ENCODE measurements at places on chromosomes 6 and 20.
A peak's percentile ranks its signal among the peaks of the same experiment; 100 is the strongest.

GRCh38 chr6:144344646-144345045 is 59.5 kb downstream of the UTRN start:
- no peak for DNase-seq

DNA sequence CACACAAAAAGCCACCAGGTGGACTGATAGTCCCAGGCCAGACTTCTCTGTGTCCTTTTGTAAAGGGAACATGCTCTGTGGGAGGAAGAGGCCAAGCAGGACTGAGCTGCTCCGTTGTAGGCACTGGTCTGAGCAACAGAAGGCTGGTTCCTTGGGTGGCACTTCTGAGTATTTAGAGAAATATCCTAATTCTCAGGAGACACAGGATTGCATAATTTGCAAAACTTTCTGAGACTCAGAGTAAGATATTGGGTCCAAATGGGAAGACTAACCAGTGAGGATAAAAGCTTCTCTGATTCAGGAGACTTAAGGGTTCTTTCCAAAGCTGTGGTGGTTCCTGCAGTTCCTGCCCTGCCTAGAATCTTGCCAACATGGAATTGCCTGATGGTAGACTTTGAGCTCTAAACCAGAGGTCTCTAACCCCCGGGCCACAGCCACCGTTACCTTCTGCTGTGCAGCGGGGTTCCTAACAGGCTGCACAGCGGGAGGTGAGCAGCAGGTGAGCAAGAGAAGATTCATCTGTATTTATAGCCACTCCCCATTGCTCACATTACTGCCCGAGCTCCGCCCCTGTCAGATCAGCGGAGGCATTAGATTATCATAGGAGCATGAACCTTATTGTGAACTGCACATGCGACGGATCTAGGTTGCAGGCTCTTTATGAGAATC is 107.0 kb downstream of the OLIG3 start:
- no peak for DNase-seq

DNA sequence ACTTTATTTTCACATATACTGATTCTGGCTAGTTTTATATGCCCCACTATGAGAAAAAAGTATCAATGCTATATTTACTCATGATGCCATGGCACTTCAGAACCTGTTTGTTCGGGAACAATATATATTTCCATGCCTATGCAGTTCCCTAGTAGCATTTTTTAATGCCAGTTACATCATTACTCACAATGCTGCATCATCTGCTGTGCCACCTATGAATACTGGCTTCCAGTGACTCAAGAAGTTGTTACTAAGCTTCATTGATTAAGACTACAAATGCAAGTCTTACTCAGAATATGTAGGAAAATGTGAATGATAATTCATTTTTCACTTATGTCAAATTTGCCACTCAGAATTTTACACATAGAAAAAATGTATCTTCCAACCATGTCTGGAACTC is 97.9 kb downstream of the MAFB start:
- no peak for DNase-seq

DNA sequence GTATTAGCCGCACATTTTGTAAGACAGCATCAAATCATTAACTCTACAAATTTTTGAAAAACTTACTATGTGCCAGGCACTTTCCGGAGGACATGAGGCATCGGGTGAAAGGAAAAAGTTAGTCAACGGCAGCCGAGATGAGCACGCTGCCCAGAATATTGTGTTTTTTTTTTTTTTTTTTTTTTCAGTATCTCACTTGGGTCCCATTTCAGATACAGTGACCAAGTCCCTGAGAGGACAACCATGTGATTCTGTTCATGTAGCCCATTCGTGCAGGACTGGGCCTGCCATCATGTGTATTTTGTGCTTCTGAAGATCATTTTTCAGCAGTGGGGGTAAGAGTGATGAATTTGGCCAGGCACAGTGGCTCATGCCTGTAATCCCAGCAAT is 1.3 kb downstream of the SLA2 start:
- no peak for DNase-seq

DNA sequence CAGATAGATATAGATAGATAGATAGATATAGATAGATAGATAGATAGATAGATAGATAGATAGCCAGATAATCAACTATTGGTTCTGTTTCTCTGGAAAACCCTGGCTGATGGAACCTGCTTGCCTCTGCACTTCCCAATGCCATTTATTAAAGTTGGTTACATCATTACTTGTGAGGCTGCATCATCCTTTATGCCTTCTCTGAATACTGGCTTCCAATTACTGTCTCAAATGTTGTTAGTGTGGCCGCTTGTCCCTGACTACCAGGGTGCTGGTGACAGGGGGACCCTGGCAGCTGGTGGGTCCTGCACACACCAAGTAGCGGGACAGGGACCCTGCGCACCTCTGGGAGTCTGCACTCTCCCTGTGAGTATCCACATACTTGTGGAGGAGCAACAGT is 3.9 kb upstream of the SLPI start:
- no peak for DNase-seq

DNA sequence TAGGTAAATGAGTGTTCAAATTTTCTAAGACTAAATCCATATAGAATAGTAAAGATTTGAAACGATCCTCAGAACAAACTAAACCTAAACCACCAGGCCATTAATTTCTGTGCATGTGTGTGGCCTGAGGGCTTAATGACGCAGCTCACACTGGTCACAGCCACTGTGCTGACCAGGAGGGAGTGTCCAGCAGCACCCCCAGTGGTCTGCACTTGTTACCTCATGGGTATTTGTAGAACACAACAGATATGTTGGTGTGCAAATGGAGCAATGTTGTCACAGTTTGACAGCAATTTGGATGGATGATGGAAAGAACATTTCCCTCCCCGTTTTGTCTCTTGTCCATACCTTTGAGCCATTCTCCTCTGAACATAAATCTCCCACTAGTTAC is 122.4 kb upstream of the EXOC2 start:
- DNase-seq: no peak

- DNase-seq: peak; percentile 31
Observed at GRCh38 chr20:3687655-3688054, 5.8 kb upstream of the ADAM33 start.

GRCh38 chr6:24078200-24078599 is 47.8 kb upstream of the NRSN1 start:
- DNase-seq: peak; percentile 6

DNA sequence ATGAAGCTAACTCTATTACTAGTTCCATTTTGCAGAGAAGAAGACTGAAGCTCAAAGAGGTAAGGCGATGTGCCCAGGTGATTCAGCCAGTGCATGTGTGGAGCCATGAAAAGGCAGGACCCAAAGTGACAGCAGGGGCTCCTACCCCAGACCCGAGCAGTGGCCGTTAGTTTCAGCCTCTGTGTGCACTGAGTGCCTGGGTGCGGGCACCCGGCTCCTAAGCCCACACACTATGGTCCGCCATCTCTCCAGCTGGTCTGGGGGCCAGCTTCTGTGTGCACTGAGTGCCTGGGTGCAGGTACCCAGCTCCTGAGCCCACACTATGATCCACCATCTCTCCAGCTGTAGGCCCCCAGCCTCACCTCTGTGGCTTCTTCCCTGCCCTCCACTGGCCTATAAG is 123.5 kb upstream of the CST7 start:
- no peak for DNase-seq

DNA sequence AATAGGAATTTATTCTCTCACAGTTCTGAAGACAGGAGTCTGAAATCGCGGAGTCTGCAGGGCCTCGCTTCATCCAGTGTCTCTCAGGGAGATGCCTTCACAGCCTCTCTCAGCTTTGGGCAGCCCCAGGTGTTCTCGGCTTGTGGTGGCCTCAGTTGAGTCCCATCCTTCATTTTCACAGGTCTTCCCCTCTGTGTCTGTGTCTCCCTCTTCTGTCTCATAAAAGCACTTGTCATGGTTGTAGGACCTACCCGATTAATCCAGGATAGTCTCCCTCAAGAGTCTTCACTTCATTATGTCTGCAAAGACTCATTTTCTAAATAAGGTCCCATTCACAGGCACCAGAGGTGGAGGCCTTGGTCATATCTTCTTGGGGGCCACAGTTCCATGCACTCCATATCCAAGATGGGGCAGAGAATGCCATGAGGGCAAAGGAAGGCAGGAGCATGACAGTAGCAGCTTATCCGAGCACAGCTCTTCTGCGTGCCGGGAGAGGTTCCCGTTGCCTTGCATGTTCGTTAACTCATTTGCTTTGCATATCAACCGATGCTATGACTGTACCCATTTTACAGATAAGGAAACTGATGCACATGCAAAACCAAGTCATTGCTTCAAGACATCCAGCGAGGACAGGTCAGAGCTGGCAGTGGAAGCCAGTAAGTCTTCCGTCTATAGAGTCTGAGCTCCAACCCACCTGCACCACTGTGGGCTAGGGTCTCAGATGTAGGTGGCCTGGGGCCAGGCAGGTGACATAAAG is 363.8 kb upstream of the SULF2 start:
- DNase-seq: no peak

DNA sequence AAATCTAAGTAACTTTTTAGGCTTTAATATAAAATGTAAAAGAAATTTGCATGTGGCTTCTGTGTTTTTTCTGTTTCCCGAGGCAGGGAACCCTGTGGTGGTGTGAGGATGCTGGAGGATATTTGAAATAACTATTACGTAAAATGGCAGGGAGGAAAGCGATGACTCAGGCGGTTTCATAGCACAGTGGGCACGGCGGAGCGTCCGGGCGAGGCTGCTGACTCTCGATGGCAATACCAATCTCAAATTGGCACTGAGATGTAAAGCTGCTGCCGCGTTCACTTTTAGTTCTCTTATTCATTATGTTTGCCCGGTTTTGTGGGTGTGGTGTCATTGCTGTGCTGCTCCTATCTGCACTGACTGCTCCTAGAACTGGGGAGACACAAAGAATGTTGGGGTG is 254.3 kb downstream of the THBS2 start:
- no peak for DNase-seq

DNA sequence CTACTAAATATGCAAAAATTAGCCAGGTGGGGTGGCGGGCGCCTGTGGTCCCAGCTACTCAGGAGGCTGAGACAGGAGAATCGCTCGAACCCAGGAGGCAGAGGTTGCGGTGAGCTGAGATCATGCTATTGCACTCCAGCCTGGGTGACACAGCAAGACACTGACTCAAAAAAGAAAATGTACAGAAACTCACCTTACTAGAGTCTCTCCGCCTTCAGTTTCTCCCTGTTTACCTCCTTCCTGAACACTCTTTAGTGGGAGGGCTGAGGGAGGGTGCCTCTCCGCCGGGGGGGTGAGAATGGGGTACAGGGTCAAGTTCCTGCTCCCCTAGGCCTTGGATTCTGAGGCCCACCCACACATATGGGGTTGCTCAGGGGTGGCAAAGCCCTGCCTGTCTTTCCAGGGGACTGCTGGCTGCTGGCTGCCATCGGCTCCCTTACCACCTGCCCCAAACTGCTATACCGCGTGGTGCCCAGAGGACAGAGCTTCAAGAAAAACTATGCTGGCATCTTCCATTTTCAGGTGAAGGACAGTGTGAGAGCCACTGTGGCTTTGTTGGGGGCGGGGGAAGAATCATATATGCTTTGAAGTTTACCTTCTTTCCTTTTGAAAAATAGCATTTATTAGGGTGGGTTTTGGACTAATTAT is 13.4 kb downstream of the CAPN11 start:
- DNase-seq: no peak

DNA sequence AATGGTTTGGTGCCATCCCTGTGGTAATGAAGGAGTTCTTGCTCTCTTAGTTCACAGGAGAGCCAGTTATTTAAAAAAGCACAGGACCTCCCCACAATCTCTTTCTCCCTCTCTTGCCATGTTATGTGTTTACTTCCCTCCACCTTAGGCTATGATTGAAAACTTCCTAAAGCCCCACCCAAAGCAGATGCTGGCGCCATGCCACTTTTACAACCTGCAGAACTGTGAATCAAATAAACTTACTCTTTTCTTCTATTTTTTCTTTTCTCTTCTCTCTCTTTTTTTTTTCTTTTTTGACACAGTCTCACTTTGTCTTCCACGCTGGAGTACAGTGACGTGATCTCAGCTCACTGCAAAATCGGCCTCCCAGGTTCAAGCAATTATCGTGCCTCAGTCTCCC is 508.4 kb upstream of the EPHA7 start:
- DNase-seq: no peak

- DNase-seq: no peak
Observed at GRCh38 chr6:159461998-159462397, 231.0 kb downstream of the SOD2 start.

DNA sequence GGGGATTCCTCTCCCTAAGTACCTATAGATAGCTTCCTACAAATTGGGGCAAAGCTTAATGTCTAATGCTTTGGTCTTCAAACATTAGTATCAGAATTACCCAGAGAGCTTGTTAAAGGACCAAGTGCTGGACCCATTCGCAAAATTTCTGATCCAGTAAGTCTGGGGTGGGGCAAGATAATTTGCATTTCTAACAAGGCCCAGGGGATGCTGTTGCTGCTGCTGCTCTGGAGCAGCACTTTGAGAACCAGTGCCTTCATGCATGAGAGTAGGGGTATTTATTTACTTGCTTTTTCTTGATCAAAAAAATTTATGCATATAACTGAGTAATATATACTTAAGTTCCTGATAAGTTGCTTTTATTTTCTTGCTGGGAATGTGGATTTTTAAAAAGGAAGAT is 24.5 kb upstream of the COL19A1 start:
- DNase-seq: no peak

GRCh38 chr20:62636446-62636845 is 5.9 kb upstream of the SLCO4A1 start:
- DNase-seq: no peak

- no peak for DNase-seq
Observed at GRCh38 chr20:42432496-42433334, 757.0 kb downstream of the PTPRT start.

DNA sequence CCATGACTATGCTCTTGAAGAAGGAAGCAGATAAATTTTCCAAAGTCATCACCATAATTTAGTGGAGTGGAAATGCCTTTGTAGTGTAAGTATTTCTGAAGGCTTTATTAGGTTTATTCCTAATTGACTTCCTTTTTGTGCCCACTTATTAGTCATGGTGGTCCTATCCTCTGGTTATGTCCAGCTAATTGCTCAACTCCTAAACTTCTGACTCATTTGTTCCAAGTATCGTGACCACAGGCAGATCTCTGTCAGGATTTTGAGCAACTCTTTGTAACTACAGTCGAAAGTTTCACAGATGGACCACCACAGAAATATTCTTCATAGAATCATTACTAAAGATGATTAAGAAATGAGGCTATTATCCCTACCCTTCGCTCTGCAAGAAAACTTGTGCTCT is 315.6 kb upstream of the PTCHD4 start:
- DNase-seq: no peak

- no peak for DNase-seq
Observed at GRCh38 chr20:62479156-62479555, 3.4 kb upstream of the GATA5 start.

DNA sequence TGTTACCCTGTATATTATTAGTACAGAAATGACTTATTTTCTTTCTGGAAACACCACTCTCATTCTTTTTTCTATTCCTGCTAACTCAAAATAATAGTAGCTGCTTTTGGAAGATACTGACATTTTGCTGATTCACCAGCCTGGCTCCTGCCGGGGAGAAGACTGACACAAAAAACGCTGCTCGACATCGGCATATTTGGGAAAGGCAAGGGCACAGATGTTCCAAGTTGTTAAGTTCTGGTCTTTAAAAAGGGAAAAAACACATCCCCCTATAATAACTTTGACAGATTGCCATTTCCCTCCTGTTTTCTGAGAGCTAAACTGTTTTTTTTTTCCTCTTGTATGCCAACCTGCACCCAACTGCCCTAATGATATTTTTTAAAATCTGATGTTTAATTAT is 55.4 kb downstream of the CTNNBL1 start:
- no peak for DNase-seq

GRCh38 chr20:15742087-15742486 is 831.2 kb downstream of the KIF16B start:
- DNase-seq: no peak

- peak; percentile 47 for DNase-seq
Observed at GRCh38 chr6:35725721-35726438, 11.0 kb upstream of the ARMC12 start.

- DNase-seq: no peak
Observed at GRCh38 chr6:5592886-5593519, 331.7 kb downstream of the FARS2 start.
